ENCODE measurements at places on chromosomes 5 and 9.

DNA sequence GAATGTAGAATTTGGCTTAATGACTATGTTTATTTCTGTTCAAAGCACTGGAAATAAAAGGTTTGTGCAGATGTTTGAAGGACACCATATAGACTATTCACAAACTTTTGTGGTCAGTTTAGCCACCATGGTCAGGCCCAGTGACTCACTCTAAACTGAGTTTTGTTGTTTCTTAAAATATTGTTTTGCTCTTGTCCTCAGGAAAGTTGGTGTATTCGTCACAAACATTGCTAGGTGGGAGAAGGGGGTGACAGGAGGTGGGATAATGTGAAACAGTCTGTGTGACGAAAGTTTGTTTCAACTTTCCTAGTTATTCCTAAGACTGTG is 35.0 kb upstream of the LIFR start:
- no peak for DNase-seq

DNA sequence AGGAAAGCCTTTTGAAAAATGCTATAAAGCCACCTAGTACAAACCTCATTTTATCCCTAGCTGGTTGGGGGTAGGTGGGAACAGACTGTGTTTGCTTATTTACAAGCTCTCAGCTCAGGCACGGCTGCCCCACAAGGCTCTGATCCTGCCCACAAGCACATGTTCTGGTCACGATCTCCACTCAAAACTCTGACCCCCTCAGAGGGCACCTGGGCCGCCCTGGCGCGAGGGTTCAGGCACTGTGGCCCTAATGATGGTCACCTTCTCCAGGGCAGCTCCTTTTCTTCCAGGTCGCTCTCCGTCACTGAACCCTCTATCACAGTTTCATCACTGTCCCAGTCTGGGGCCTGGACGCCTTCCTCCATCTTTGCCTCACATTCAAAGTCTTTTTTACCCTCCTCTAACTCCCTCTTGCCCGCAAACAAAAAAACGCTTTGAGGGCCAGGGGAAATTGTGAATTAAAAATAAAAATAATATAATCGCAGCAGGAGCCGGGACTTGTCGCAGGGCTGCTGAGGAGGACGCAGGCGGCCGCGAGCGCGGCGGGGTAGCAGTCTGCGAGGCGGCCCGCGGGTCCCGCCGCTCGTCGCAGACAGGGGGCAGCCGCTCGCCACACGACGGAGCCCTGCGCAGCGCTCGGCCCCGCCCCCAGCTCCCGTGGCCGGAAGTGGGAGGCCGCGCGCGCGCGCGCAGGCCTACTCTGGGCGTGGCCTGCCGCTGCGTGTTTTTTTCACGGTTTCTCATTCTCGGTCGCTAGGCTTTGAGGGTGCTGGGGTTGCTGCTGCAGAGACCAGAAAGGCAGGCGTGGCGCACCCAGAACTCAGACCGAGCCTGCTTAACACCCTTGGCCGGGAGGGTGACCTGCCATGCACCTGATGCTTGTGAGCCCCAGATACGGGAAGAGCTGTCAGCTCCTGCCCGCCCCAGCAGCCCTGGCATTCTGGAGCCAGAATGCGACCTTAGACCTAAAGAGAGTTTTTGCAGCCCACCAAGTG is at the start of gene ANKRD31:
Gene ANKRD31, minus strand, starts transcription at position 557 of the 995 bp plus-strand sequence. Its CDS starts 192 bp downstream, at position 365.
- DNase-seq, result peak; percentile 96

GRCh38 chr5:165258197-165258771 is 1752.9 kb downstream of the MAT2B start:
- DNase-seq, result no peak

DNA sequence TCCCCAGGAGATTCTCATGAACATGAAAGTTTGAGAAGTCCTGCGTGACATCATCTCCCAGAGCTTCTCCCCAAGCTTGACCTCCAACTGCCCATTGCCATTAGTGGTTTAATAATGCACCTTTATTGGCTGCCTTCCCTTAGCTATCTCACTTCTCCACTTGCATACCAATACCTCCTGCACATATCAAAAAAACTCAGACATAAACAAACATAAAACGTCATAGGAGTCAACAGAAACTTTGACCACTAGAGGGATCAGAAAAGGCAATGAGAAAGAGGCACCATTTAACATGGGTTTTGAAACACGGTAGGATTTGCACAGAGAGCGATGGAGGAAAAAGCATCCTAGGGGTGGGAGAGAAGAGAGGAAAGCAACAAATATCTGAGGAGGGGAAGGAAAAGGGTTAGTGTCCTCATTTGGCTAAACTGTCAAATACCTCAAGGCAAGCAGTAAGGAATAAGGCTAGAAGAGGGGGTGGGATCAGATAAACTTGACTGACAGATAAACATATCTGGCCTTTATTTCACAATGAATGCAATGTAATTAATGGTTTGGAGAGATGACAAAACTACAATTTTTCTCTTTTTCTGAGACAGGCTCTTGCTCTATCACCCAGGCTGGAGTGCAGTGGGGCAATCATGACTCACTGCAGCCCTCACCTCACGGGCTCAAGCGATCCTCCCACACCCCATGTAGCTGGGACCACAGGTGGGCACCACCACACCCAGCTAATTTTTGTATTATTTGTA is 27.0 kb downstream of the GNAQ start:
- no peak for DNase-seq

GRCh38 chr9:136965771-136966484 is 11.4 kb upstream of the PTGDS start:
- DNase-seq, result no peak

- DNase-seq, result no peak
Measured at GRCh38 chr9:31071606-31072286, 1312.7 kb upstream of the ACO1 start.

DNA sequence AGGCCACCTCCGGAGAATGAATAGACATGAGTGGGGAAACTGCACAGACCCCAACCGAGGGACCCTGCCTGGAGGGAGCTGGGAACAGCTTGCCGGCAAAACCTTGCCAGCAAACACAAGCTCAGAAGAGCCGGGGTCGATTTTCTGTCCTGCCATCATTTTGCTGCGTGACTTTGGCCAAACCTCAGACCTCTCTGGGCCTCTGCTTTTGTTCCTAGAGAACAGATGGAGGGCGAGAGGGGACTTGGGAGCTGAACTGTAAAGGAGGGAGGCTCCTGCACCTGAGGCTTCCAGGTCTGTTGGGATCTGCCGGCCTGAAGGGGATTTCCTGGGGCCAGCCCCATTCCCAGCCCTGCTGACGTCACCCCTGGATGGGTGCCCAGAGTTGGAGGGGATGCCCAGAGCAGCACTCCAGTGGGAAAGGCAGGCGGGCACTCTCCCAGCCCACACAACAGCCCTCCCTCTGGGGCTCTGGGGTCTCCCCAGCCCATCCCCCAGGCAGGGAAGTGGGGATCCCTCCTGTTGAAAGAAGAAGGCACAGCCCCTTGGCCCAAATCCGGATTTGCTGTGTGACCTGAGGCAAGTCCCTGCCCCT is 40.4 kb upstream of the SYNPO start:
- no peak for DNase-seq

DNA sequence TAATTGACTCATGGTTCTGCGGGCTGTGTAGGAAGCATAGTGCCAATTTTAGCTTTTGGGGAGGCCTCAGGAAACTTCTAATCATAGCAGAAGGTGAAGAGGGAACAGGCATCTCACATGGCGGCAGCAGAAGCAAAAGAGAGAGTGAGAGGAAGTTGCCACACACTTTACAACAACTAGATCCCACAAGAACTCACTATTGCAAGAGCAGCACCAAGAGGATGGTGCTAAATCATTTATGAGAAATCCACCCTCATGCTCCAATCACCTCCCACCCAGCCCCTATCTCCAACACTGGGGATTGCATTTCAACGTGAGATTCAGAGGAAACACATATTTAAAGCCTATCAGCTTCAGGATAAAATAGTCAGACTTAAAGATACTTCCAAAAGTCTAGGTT is 36.1 kb upstream of the LPAR1 start:
- DNase-seq, result no peak

DNA sequence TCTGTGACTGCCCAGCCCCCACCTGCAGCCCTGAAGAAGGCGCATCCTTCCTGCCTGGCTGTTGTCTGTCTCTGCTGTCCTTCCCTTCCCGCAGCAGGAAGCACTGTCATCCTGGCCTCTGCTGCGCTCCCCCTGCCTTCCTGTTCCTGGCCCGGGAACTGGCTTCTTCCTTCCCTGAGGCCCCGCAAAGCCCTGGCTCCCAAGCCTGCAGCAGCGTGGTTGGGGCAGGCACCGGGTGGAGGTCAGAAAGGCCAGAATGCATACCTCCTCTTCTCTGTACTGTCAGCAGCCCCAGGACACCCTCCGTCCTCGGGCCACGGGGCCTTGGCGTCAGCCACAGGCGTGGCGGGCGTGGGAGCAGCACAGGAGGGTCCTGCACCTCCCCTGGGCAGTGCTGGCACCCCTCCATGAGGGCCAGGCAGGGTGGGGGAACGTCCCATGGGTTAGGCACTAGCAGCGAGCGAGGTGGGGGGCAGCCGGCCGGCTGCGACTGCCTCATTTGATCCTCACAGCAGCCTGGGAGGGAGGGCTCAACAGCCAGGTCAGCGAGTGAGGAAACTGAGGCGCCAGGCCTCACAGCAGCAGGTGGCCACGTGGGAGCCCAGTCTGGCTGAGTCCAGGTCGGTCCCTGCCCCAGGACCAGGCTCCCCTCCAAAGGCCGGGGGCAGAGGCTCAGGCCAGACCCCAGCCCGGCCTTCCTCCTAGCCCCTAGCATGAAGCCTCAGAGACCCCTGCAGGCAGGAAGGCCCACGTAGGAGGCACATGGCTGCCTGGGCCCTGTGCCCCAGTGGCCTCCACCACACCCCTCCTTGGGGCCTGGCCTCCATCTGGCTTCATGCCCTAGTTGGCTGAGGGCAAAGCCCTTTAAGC is 9.4 kb downstream of the FLT4 start:
- DNase-seq, result no peak

DNA sequence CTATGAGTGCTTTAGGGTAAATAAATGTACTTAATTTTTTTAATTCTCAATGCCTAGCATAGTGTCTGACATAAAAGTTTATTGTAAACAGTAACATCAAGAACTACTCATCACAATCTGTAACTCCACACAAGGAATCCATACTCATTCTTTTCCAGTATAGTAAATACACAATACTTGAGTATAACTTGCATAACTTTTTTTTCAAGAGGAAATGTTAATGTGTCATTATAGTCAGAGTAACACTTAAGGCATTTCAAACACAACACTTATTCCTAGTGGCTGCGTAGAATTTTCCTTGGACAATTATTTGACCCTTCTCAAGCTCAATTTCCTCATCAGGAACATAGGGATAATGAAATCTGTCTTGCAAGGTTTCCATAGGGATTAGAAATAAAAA is 584.3 kb downstream of the CAAP1 start:
- DNase-seq, result no peak
